ENCODE measurements at places on chromosomes 16 and 17.

DNA sequence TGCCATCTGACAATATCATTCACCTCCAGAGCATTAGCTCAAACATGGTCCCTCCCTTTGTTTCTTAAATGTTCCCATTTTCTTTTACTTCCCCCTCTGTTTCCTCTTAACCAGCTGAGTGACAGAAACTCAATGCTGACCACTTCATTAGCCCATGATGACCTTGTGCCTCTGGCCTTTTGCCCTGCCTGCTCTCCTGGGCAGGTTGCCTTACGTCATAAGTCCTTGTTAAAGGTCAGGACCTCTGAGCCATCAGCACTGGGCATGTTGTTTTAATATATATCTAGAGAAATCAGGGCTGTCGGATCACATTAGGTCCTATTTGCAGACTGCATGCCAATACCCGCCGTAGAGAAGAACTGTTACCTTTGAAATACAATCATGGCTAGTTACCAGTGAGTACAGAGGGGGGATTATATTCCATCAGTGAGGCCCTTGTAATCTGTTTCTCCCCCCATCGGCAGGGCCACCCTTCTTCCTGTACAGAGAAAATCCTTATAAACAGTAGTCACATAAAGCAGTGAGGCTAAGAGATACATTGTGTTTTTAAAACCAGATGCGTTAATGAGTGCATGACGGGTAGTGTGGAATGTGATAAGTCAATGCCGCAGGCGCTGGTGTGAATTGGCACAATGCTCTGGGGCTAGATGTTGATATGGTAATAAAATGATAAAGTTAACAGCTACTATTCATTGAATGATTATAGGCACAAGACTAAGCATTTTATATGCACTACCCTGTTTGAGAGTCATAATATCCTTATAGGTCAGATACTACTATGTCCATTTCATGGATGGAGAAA lies 94.3 kb upstream of the ZFHX3 start:
- DNase-seq: no peak

DNA sequence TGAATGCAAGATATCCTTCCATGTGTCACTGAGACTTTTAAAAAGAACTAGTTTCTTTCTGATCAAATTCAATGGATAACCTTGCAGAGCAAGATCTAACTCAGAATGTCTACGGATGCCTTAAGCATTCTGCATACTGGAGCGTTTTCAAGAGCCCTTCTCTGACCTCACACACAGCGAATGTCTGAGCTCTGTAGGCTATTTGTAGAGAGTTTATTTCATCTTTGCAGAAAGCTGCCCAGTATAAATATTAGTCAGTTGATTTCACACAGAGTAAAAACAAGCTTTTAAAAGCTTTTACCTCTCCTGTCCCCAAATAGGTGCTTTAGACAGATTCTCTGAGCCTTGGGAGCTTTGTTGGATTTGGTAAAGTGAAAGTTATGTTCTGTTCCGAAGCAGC lies 165.0 kb downstream of the RBFOX1 start:
- no peak for DNase-seq

GRCh38 chr16:80085606-80086005 lies 455.2 kb upstream of the DYNLRB2 start:
- DNase-seq: no peak

DNA sequence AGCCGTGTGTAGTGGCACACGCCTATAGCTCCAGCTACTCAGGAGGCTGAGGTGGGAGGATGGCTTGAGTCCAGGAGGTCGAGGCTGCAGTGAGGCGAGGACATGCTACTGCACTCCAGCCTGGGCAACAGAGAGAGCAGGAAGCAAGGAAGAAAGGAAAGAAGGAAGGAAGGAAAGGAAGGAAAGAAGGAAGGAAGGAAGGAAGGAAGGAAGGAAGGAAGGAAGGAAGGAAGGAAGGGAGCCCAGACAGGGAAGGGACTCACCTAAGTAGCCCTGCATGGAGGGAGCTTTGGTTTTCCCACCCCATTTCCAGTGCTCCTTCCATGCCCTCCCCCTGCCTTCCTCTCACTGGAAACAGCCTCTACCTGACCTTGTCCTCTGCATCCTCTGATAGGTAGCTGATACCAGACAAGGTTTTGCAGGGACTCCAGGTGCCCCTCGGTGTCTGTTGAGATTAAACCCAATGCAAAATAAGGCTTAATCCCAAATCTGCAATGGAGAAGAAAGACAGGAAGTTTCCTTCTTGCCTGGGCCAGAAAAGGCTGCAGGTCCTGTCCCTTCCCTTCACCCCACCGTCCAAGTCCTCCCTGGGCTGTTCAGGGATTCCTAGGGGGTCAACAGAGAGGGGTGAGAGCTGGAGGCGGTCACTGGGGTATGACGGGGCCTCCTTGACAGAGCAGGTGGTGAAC lies 21.5 kb upstream of the CA4 start:
- no peak for DNase-seq

- no peak for DNase-seq
Measured at GRCh38 chr17:44967907-44968224, 237 bp downstream of the C1QL1 start.

DNA sequence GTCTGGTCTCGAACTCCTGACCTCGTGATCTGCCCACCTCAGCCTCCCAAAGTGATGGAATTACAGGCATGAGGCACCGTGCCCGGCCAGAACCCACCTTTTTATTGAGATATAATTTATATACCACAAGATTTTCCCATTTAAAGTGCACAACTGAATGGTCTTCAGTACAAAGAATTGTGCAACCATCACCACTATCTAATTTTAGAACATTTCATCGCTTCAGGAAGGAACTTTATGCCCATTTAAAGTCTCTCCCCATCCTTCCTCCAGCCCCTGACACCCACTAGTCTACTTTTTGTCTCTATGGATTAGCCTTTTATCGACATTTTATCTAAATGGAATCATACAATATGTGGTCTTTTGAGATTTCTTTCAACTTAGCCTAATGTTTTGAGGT lies 25.4 kb upstream of the HELZ start:
- no peak for DNase-seq

- DNase-seq: no peak
Measured at GRCh38 chr16:69872888-69873287, 78.2 kb upstream of the CLEC18A start.

GRCh38 chr17:17514993-17515933 lies 19.1 kb upstream of the RASD1 start:
- DNase-seq: no peak

DNA sequence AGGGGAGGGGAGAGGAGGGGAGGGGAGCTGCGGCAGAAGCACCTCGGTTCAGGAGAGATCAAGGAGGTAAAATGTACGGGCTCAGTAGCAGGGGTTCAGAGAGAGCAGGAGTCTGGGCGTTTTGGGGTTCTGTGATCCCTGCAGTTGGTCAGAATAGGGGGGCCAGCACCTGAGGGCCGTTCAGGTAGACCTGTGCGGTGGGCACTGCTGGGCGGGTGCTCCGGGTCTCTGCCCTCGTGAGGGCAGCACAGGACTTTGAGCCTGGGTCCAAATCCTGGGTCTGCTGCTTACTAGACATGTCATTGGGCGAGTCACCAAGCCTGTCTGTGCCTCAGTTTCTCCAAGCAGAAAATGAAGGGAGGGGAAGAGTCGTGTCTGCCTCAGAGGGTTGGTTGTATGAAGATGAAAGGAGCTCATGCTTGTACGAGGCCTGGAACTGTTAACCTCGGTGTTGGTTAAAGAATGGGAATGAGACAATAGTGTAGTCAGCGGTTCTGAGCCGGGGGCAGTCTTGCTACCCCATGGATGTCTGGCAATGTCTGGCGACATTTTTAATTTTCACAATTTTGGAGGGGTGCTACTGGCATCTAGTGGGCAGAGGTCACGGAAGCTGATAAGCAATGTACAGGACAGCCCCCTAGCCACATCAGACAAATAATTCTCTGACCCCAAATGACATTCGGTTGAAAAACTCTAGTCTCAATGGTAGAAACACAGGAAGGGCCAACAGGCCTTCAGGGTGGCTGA lies 35.4 kb downstream of the OR1D5 start:
- no peak for DNase-seq

DNA sequence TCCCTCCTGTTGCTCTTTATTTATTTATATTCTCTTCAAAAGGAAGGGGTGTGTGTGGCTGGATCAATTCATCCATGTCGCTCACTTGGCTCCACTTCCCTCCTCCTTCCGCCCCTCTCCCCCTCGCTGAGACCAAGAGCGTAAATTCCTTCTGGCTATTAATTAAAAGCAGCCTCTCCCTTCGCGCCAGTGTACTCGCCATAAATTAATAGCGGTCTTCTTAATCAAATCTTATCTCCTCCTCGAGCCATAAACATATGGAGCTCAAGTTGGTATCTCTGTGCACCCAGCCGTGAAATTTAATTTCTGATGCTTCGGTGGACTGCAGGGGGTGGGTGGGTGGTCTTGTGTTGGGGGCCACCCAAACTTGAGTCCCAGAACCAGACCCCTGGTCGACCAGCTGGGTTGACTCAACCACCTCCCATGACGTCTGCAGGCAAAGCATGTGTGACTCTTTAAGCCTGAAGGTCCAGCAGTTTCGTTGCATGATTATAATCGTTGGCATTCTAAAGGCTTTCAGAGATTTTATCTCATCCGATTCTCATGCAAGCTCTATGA lies 57.9 kb downstream of the SDK2 start:
- DNase-seq: no peak

- DNase-seq: peak; percentile 51
Measured at GRCh38 chr16:84730406-84731106, 30.8 kb downstream of the USP10 start.

- DNase-seq: no peak
Measured at GRCh38 chr16:68400083-68400923, 48.0 kb downstream of the SMPD3 start.

GRCh38 chr16:79329166-79329521 lies 271.4 kb downstream of the MAF start:
- peak; percentile 4 for DNase-seq

- DNase-seq: peak; percentile 5
Measured at GRCh38 chr16:87951552-87952538, 611 bp downstream of the BANP start.

DNA sequence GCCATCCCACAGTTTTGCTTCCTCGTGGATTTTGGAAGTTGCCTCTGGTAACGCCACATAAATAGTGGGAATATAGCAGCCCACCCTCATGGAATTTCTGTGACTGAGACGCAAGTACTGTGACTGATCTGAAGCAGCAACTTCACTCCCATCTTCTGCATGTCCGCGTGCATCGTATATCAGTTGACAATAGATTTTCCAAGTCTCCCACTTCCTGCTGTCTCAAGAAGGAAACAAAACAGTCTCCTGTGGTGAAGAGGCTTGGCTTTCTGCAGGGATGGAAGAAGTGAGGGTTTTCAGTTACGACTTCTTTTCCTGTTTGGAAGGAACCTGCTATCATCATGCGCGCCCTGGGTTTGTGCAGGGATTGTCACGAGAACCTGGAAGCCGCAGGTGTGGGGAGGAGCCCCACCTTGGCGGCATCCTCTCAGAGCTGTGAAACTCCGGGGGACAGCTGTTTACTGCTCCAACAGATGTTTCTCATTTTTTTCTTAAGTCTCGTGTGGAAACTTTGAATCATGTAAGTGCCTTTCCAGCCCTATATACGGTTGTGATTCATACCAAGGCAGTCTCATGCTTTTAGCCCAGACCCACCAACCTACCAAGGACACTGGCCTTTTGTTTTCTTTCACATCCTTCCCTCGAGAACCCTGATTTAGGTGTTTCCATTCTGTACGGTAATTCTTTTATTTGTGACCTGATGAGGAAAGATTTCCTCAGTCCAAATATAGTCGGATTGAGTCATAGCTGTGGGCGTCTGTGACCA lies 57.5 kb downstream of the WIPI1 start:
- peak; percentile 10 for DNase-seq

DNA sequence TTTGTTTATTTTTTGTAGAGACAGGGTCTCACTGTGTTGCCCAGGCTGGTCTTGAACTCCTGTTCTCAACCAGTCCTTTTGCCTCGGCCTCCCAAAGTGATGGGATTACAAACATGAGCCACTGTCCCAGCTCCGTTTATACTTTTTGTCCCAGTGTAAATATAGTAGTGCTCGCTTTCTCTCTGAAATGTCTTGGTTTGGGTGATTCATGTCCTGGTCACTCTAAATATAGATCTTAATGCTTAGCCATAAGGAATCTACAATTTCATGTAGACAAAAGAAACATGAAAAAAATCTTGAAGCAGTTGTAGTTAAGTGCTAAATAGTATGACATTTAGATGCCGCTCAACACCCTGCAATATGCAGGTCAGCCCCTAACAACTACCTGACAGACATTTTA lies 126.9 kb downstream of the KATNIP start:
- DNase-seq: no peak

DNA sequence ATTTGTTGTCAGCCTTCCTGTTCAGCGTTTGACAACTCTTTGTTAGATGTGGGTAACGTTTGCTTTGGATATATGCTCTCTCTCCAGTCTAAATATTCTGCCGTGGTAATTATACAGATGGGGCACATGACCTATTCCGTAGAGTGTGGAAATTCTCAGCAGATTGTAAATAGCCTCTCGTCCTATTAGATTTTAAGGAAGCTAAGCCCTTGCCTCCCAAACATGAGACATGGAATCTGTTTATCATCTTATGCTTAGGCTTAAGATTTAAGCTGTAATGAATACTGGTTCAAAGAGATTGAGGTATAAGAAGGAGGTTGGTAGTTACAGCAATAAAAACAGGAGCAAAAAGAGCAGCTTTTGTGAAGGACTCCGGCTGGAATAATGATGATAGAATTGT lies 87.4 kb downstream of the RBFOX1 start:
- no peak for DNase-seq

GRCh38 chr16:50591209-50591608 lies 43.0 kb downstream of the NKD1 start:
- no peak for DNase-seq
